Activated naive CD4-positive, alpha-beta T cell treated with anti-CD3 and anti-CD28 coated beads, Interleukin-2, amount 50 U/mL, for 72 hours (primary cell): ENCODE measurements at places on chromosomes 1 and 21. TPM values are rescaled to one million over a fixed set of nuclear protein-coding genes. Genes with fewer than 3 reads are reported as not detected.

GRCh38 chr21:38760017-38760761, 45.5 kb upstream of the ETS2 start:
- DNase-seq, result no peak

DNA sequence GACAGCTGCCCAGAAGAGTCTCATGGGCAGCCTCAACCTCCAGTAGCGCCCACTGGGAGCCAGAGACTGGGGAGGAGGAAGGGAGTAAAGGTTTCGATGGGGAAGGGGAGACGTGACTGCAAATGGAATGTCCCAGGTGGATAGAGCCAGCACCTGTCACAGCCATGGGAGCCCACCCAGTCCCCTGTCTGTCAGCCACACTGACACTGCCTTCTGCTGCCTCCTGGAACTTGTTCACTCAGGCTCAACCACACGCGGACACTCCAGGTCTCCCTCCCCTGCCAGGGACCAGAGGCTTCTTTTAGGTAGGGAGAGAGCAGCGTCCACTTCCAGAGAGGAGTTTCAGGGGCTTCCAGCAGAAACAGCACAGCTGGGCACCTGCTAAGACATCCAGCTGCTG, 346.3 kb downstream of the NPHP4 start:
- DNase-seq, result no peak

GRCh38 chr21:33403786-33404585, 773 bp downstream of the IFNGR2 start:
- DNase-seq, result peak; percentile 50

DNA sequence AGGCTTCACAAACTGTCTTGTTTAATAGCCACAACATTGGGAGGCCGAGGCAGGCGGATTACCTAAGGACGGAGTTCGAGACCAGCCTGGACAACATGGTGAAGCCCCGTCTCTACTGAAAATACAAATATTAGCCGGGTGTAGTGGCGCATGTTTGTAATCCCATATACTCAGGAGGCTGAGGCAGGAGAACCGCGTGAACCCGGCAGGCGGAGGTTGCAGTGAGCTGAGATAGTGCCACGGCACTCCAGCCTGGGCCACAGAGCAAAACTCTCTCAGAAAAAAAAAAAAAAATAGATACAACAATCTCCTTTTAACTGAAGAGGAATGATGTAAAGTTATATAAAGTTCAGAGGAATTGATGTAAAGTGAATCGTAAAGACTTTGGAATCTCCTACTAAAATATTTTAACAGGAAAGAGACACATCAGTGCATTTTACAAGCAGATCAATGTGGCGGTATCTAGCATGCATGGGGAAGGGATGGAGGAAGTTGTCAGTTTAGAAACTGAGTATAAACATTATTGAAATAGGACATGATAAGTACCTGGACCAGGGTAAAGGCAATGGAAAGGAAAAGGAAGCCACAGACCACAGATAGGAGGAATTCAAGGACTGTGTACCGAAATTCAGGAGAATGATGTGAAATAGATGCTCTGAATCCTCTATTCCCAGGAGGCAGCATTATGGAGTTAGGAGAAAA, 41.5 kb downstream of the PTPRC start:
- no peak for DNase-seq

GRCh38 chr1:151144474-151145303, 1.7 kb downstream of the SEMA6C start:
- DNase-seq, result no peak

GRCh38 chr1:34984793-34985608, at the start of gene TMEM35B:
TMEM35B (minus strand) TSS chr1:34985347; CDS start chr1:34985305, 42 bp downstream.
- DNase-seq, result peak; percentile 79

DNA sequence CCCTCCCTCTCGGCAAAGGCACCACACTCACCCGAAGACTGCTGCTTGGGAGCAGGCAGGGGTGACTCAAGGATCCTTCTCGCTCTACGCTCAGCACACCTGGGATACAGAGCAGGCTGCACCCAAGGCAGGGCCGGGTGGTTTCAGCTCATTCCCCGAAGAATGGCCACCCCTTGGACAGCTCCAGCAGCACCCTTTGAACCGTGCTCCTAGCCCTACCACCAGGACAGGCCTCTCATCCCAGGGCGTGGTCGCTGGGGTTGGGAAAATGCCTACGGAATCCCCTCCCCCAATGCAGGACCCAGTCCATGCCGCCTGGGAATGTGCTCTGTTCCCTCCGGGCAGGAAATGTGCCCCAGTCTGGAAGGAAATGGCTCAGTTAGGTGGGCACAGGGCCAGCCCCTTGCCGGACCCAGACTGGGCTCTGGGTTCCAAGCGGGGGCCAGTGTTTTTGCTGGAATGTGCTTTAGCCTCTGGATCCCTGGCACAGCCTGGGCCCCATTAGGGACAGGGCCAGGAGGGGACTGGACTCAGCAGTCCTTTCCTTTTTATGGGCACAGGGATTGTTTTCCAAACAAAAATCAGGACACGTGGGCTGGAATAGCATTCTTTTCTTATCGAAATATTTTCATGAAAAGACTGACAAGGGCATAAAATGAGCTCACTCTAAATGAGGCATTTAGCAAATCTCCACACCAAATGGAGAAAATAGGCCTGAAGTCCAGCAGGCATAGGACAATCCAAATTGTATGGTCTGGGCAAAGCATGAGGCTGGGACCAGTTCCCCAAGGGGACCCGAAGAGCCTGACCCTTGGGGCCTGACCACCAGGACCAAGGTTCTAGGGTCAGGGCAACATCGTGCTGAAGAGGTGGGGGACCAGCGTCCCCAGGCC, 7.3 kb downstream of the TMEM82 start:
- DNase-seq, result no peak

DNA sequence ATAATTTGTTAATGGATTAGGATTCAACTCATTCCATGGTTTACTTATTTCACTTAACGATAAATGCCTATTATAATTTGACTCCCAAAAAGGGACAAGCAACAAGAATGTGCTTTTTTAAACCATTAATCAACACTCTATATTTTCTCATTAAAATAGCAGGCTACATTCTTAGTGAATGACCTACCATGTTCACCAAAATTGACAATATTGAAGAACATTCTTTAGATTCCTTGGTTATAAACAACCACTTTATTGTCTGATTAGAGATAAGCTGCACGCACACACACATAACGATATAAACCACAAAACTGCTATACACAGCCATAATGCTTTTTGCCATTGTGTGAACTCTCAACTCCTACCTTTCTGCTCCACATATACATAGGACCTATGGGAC, 75.4 kb upstream of the LRRC7 start:
- no peak for DNase-seq

DNA sequence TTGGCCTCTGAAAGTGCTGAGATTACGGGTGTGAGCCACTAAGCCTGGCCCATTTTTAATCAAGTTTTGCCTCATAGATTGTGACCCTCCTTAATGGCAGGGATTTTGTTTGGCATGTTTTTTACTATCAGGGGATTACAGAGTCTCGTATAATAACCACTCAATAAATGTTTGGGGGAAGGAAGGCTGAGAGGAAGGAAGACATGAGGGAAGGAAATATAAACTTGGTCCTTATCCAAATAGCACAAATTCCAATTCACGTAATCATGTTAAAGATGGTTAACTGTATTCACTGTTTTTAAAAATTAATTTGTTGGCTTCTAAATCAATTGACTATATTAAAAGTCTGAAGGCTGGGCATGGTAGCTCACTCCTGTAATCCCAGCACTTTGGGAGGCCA, 30.9 kb upstream of the SERTAD4 start:
- no peak for DNase-seq

DNA sequence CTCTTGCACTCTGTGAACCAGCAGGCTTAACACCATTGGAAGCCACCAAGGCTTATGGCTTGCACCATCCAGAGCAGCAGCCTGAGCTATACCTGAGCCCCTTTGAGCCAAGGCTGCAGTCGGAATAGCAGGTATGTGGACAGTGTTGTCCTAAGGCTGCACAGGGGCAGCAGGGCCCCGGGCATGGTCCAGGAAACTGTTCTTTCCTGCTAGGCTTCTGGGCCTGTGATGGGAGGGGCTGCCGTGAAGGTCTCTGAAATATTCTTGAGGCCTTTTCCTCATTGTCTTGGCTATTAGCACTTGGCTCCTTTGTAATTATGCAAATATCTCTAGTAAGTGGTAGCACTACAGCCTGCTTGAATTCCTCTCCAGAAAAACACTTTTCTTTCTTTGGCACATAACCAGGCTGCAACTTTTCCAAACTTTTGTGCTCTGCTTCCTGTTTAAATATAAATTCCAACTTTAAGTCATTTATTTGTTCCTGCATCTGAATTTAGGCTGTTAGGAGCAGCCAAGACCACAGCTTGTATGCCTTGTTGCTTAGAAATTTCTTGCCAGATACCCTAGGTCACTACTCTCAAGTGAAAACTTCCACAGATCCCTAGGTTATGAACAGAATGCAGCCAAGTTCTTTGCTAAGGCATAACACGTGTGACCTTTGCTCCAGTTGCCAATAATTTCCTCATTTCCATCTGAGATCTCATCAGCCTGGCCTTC, 5.2 kb downstream of the KRTAP20-4 start:
- DNase-seq, result no peak

OLIG1 gene
- total RNA-seq, result not detected

MRAP gene
- not detected for total RNA-seq

C1orf141 gene
- total RNA-seq, result 0.41 TPM

NES gene
- total RNA-seq, result not detected

PDPN gene
- not detected for total RNA-seq

HAO2 gene
- total RNA-seq, result not detected
